ENCODE measurements at places on chromosomes 4 and X. TPM values are rescaled to one million over a fixed set of nuclear protein-coding genes. Genes with fewer than 3 reads are reported as not detected.

DNA sequence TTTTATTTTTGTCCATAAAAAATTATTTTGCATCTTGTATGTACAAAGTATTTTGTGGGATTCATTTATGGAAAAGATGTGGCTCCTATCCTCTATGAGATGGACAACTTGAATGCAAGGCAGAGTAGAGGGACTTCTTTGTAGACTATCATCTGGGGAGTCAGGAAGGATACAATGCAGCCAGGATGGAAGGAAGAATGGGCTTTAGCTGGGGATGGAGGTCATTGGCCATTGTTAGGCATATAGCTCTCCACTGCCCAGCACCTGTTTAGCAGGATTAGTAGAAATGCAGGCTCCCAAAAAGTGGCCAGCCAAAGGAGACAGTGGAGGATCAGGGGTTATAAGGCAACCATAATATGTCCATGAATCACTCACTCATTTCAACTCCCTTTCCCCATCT lies 5.1 kb upstream of the TLL1 start:
- DNase-seq: no peak

GRCh38 chr4:165450871-165451270 lies 72.1 kb downstream of the CPE start:
- DNase-seq: no peak

GRCh38 chrX:40973619-40974018 lies 111.6 kb upstream of the USP9X start:
- no peak for DNase-seq

DNA sequence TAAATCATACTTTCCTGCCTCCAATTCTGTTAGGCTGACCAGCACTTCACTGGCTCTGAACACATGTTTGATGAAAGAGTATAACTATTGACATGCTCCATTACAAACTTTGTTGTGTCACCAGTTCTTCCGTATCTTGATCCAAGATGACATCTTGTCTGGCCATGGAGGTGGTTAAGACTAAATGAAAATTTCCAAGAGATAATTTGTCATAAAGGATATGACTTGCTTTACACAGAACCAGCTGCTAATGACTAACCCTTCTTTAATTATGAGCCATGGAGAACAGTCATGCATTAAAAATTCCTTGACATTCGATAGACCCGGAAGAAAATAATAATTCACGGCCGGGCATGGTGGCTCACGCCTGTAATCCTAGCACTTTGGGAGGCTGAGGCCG lies 17.7 kb upstream of the N4BP2 start:
- DNase-seq: peak; percentile 32

GRCh38 chr4:172207886-172208285 lies 394.7 kb downstream of the GALNTL6 start:
- DNase-seq: no peak

DNA sequence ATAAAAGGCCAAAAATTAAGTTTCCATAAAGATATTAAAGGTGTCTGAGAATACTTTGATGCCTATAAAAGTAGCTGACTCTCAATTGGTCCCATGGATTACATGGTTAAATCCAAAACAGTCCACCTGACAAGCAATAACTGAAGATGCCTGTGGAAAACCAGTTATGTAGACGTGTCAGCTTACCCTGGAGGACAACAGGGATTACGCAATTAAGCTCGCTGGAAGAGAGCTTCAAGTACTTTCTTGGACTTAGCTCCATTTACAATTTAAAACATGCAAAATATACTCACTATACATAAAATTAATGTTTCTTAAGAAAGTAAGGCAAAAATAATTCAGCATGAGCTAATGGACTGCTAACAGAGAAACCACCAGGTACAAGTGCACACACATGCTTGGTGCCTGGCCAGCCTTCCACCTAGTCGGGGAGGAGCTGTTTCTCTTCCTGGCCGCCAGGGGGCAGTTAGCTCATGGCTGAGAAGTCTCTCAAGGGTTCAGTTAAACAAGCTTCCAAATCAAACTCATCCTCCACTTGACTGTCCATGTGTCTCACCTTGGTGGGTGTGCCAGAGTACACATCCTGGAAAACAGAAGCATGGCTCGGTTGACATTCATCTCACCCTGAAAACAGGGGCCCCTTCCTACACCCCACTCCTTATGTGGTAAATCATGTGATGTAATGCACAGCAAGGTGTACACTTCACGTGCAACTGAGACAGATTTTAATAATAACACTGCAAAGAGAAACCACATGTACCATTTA lies 9.2 kb upstream of the FAM53A start:
- peak; percentile 67 for DNase-seq

DNA sequence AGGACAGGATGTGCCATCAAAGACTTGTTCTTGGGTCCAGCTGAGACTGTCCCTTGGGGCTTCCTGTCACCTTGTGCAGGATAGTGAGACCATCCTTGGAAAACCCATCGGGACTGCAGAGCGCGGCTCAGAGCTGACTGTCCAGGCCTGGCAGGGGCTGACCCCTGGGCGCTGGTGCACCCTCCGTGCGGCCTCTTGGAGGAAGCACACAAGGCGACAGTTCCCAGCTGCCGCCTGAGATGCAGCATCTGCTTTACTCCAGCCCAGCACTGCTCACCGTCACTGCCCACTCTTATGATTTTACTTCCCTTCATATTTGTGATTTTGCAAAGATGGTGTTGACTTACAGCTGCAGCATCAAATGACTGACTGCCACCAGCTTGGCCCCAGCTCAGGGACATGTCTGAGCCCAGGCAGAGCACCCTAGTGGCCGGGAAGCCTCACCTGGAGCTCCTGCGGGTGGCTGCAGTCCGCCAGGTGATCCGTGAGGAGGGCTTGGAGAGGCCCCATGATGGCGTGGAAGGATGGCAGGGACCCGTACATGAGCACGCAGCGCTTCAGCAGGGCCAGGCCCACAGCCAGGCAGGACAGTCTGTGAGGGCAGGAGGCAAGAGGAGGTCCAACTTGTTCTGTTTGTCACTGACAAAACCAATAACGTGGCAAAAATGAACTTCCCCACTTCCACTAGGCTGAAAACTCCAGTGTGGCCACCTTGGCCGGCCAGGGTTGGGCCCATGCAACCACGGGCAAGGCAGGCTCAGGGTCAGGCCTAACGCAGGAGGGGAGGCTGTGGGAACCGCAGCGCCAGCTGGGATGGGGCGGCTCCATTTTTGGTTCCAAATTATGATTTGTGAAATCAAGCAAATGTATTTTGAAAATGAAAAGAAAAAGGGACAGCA lies 21.8 kb downstream of the NOP14 start:
- peak; percentile 0 for DNase-seq

DNA sequence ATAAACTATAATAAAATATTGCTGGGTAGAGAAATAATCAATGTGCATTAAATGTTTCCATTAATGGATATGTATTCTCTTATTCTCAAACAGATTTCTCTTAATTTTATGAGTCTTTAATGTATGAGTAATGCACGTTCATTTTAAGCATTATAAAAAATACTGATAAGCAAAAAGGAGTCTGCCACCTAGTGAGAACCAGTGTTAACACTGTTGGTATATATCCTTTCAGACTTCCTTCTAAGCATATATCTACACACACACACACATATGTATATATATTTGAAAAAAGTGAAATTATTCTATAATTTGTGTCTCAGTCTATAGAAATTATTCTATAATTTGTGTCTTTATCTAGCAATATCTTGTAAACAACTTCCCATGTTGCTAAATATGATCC lies 49.9 kb upstream of the MTMR1 start:
- no peak for DNase-seq

- DNase-seq: peak; percentile 52
These were observed 168.7 kb downstream of the STK32B start for GRCh38 chr4:5220028-5220427.

DNA sequence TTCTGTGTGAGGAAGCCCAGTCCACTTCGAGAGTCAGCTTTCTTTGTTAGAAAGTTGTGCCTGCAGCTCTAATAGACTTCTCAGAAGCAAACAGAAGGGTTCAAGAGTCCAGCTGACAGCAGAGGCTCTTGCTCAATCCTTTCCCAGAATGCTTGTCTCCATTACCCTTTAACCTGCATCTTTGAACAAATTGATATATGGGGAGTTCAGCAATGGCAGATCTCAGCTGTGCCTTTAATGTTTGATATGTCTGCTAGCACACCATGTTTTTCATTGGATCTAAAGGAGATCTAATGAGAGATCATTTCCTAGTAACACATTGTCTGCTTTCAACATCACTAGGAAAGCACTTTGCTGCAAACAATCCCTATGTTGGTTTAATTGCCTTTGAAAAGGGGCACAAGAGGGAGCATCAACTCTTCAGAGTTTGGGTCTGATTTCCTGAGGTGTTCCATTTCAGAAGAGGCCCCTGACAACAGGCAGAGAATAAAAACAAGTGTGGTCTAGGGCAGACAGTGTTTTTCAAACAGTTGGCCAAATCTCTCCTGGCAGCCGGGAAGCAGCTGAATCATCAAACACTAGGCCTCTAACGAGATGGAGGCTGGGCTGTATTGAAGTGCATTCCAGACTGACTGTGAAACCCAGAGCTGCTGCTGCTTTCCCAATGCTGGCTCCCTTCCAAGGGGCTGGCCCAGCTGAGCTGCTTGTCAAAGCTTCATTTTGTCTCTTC lies 55.5 kb downstream of the LUZP4 start:
- peak; percentile 91 for DNase-seq

DNA sequence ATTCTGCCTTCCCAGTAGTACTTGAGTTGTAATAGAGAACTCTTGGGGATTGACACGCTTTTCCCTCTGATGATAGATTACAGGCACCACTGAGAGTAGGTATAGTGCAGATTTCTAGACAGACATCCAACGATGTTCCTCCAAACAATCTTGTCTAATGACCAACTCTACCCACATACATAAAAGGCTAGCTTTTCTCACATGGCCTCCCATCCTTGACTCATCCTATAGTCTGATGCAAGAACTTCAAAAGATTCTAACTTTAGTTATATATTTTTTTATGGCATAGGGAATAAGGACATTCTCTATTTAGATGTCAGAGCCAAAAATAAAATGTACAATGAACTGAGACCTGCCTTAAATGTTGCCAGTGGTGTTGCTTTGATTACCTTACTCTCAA lies 60.9 kb downstream of the GLRA2 start:
- no peak for DNase-seq

DNA sequence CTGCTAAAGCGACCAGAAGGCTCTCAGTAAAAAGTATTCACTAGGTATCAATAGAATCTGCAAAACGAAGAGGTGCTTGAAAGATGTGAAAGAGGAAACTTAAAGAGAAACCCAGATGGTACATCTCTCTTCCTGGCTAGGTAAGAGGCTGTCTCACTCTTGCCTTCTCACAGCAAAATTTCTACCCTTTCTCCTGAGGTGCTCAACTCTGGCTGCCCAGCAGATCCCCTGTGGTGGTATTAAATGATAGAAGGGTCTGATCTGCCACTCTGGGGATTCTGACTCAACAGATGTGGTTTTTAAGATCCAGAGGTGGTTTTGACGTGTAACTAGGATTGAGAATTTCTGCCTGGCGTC lies 14.9 kb upstream of the TSPAN5 start:
- DNase-seq: no peak

NAT8L gene
- 2.8 TPM for total RNA-seq

- DNase-seq: no peak
These were observed 37.6 kb downstream of the SRPX2 start for GRCh38 chrX:100681599-100681998.

RTL5 gene
- total RNA-seq: 0.18 TPM

GAGE13 gene
- 12.3 TPM for total RNA-seq

UPF3B gene
- 7.0 TPM for total RNA-seq

Measured in Daoy (cell line).